ENCODE measurements at places on chromosomes 6 and 20.

DNA sequence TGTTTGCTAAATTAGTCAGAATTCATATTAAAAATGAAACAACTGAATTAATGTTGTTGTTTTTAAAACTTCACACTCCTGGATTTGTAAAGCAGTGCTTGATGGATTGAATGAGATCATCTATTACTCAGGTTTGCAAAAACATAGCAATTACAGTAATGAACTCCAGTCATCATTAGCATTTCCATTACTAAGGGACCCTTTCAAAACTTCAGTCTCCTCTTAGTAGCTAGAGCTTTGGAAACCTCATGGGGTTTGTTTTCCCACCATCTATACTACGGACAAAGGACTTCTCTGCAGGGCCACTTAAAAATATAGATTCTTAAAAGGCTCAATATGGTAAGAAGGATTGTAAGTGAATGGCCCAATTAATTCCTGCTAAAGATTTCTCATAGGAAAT, 209.9 kb upstream of the PRND start:
- DNase-seq, result no peak

GRCh38 chr6:72626126-72626525, 4.3 kb downstream of the KCNQ5 start:
- DNase-seq, result no peak

- no peak for DNase-seq
Measured at GRCh38 chr20:21874127-21874526, 168.7 kb downstream of the PAX1 start.

DNA sequence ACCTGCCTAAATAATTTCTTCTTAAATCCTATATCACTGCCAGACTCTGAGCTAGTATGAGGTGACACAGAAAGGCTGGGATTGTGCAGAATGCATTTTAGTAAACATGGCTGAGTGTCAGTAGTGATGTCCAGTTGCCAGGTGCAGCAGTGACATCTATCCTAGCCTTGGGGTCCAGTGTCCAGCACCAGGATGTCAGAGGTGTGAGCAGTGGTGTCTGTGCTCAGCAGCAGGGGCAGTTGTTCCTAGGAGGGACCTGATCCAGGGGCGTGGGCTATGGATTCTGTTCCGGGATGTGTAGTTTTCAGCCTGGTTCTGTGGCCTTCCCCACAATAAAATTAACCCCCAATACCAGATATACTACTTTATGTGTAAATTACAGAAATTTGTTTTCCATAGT, 6.0 kb downstream of the HLA-C start:
- DNase-seq, result no peak

DNA sequence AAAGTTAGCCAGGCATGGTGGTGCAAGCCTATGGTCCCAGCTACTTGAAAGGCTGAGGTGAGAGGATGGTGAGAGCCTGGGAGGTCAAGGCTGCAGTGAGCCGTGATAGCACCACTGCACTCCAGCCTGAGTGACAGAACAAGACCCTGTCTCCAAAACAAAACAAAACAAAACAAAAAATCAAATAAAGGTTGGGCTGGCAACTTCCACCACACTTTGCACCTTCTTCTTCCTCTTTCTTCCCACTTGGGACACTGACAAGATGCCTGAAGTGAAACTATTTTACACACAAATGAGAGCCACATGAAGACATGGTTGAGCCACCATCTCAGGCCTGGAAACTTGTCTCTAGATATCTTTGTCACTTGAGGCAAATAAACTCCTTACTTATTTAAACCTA, 53.8 kb upstream of the CCDC28A start:
- DNase-seq, result no peak

- DNase-seq, result peak; percentile 88
Measured at GRCh38 chr6:83430611-83431544, at the start of gene ME1. Gene ME1 (minus strand): TSS chr6:83431051. CDS start chr6:83430954, 97 bp downstream.

GRCh38 chr20:12019715-12020114, 102.0 kb downstream of the BTBD3 start:
- DNase-seq, result no peak

DNA sequence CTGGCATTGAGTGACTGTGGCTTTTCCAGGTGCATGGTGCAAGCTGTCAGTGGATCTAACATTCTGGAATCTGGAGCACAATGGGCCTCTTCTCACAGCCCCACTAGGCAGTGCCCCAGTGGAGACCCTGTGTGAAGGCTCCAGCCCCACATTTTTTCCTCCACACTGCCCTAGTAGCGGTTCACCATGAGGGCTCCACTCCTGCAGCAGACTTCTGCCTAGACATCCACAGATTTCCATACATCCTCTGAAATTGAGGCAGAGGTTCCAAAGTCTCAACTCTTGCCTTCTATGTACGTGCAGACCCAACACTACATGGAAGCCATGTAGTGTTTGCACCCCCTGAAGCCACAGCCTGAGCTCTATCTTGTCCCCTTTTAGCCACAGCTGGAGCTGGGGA, 118.0 kb upstream of the BMP5 start:
- no peak for DNase-seq

GRCh38 chr20:63243604-63244247, 8.0 kb downstream of the BIRC7 start:
- DNase-seq, result no peak

DNA sequence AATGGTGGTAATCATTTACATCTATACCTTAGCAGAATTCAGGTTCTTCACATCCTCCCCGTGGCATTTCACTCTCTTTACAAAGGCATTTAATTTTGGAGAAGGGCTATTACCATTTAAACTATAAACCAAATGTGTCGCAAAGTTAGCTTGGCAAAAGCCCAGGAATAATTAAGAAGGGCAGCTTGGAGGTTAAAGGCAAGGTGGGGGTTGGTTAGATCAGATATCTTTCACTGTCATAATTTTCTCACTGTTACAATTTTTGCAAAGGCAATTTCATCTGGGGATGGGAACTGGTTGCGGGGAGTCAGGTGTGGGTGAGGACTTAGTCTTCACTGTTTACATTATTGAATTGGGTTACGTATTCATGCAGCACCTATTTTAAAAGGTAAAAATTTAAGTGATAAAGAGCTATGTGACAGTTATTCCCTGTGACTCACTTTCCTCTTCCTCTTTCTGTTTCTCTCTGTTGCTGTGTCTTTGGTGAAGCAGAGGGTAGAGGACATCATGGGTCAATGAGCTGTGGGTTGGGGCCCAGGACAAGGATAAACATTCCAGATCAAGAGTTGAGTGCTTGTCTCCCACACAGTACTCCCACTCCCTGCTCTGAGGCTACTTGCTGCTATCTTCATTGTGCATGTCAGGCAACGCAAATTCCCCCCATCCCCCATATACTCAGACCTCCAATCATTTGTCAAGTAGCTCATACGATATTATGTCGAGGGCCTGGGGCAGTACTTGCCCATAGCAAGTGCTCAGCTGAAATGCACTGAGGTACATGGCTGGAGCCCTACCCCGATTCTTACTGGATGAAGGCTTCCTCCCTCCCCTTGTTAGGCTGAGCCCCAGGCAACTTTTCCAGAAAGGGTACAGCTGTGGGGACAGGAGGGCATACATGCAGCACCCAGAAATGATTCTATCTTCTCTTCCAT, 223.1 kb upstream of the MYLIP start:
- DNase-seq, result peak; percentile 46

- DNase-seq, result no peak
Measured at GRCh38 chr6:162952423-162952822, 224.6 kb downstream of the PACRG start.

DNA sequence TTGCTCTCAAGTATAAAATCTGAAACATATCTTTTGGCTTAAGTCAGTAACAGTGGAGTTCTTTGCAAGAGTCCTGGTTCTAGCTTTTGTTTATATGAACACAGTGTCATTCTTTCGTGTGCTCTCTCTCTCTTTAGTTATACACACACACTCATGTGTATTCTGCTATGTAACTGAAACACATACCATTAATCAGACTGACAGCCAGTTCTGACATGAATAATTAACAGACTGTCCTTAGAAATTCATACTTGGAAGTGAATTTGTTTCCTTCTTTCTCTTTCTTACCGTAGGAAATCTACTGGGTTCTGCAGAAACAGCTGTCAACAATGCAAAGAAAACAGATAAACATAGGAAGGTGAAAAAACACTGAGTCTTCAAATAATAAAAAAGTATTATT, 2.5 kb downstream of the MCM9 start:
- DNase-seq, result no peak

DNA sequence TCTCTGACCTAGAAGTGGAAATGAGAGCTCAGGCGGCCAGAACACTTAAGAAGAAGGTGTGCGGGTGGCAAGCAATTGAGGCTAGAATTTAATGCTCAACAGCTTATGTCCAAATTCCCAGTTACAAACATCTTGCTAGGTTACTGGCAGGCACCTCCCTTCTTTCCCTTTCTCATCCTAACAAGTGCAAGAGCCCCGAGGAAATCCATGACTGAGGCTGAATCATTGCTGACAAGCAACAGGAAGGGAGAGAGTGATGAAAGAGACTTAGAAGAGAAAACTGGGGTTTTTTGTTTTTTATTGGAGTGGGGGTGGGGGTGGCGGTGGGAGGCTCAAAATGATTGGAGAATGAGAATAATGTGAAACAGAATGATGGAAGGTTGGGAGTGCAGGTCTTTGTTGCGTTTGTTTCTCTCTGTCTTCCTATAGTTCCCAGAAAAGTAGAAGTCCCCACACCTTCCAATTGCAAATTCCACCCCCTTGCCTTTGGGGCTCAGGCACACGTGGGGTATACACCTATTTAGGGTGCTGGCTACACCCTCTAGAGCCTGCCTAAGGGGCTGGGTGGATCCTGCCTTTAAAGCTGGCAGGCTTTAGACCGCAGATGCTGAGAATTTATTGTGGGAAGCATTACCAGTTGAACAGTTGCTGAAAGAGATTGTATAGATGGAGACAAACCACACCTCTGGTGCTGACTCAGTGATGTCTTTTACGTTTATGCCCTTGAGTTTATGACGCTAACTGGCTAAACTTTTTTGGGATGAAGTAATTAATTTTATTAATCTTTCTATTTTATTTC, 1.4 kb downstream of the FAM83B start:
- DNase-seq, result no peak

- DNase-seq, result no peak
Measured at GRCh38 chr20:24164360-24164759, 175.8 kb upstream of the GGTLC1 start.

GRCh38 chr20:31863296-31864085, 6.8 kb downstream of the DUSP15 start:
- no peak for DNase-seq

DNA sequence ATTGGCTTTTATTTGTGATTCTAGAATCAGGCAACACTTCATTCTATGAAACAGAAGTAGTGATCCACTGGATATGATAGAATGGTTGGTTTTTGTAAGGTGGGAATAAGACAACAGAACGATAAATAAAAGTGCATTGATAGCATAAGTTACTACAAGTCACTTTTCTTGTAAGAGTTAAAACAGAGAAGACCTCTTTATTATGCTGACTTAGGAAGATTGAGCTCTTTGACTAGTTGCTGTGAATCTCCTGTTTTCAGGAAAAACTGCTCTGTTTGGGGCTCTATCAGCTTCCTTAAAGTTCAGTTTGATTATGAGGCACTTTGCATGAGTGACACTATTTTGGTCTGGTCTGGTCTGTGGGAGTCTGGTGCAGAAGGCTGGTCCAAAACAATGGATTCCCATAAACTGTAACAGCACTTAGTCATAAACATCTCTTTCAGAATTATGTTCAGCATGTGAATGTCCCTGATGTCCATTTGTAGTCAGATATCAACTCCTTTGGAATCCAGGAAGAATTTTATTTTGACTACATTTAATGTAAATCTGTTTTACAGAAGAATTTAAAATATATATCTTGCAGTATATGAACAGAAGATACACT, 35.0 kb upstream of the DSE start:
- DNase-seq, result no peak

GRCh38 chr20:53938739-53939138, 131.7 kb downstream of the BCAS1 start:
- no peak for DNase-seq

DNA sequence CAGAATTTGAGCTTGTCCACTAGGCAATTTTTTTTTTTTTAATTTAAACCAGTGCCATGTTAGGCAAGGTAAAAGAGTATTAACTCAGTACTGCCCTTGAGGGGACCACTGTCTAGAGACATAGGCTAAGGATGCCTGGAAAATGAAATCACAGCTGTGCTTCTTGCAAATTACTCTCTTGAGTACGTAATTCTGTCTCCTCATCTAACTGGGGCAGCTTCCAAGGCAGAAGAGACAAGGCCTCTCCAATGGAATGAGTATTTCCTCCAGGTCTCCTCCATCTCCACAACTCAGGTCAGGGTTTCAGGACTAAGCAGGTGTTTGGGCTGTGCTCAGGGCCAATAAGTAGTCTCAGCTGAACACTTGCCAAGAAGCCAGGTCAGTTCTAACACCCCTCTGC, 33.8 kb upstream of the MRPS10 start:
- no peak for DNase-seq

DNA sequence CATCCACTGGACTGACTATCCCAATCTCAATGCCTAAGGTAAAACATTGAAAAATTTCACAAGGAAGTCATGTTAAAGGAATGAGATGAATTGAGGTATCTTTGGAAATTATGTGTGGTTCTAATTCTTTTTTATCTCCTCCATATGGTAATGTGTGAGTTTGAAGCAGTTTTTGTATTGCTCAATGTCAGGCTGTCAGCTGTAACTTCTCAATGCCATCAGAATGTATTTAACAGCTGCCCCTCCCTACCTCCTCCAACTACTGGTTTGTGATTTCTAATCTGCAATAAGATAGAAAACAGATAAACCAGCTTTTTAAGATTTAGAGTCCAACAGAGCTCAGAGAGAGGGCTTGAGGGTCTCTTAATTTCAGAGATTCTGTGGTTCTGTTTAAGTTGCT, 1005.8 kb upstream of the ADGRB3 start:
- DNase-seq, result no peak

- DNase-seq, result no peak
Measured at GRCh38 chr6:140101818-140102217, 727.4 kb upstream of the CITED2 start.

- DNase-seq, result no peak
Measured at GRCh38 chr6:41757931-41758640, 10.9 kb upstream of the PGC start.

GRCh38 chr6:163793011-163793983, 378.8 kb downstream of the QKI start:
- peak; percentile 72 for DNase-seq

DNA sequence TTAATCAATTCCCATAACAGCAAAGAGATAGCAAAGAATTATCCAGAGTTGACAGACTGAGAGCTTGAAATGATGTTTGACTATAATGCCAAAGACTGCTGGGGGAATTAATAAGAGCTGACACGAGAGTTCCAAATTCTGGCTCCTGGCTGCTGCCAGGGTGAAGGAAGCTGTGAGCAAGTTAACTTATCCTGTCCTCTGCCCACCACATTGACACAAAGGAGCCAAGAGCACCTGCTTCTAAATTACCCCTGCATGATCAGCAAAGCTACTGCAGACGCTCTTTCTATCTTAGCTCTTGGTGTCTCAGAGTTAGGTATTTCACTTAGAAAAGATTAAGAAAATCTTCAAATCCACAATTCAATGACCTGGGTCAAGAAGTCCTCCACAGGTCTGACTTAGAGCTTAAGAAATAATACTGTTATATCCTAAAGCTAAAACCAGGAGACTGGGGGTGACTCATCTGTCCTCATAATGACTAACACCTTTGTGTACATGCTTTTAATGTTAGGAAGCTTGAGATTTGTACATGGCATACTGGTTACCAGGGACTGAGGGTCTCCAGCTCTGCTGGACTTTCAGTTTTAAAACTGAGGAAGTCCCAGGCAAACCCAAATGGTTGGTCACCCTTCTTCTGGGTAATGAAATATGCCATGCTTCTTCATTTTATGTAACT, 13.2 kb upstream of the FRK start:
- peak; percentile 40 for DNase-seq

- peak; percentile 77 for DNase-seq
Measured at GRCh38 chr6:165653196-165653595, 9.8 kb downstream of the PDE10A start.

GRCh38 chr20:47216819-47217410, 139.6 kb downstream of the ZMYND8 start:
- no peak for DNase-seq

GRCh38 chr6:31577579-31577966, 2.2 kb downstream of the TNF start:
- DNase-seq, result no peak

Measured in Caki2 (cell line).